ENCODE measurements at places on chromosomes 4 and X. TPM values are rescaled to one million over a fixed set of nuclear protein-coding genes. Genes with fewer than 3 reads are reported as not detected.

GRCh38 chr4:186642530-186642929, 81.1 kb downstream of the FAT1 start:
- ATAC-seq = no peak

Gene GABRA4
- total RNA-seq = not detected

DNA sequence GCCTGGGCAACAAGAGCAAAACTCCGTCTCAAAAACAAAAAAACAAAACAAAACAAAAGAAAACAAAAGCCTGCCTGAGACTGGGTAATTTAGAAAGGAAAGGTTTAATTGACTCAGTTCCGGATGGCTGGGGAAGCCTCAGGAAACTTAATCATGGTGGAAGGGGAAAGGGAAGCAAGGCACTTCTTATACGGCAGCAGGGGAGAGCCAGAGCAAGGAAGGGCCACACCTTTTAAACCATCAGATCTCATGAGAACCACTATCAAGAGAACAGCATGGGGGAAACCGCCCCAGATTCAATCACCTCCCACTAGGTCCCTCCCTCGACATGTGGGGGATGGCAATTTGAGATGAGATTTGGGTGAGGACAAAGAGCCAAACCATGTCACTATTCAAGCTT, 122.2 kb downstream of the UBE2K start:
- ATAC-seq = no peak

DNA sequence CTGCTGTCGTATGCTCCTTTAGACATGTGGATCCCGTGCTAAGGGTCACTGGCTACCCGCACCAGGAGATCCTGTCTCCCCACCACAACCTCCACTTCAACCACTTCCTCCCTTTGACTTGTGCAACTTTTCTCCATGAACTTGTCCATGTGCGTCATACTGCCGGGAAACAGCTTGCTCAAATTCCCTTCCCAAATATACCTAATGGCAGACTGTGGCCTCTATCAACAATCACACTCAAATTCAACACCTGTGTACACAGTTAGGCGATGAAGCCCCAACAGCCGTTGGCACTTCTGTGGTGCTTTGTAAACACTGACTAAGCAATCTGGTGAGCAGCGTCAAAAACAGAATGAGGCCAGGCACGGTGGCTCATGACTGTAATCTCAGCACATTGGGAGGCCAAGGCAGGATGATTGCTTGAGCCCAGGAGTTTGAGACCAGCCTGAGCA, 49.5 kb downstream of the CD99L2 start:
- peak; percentile 62 for ATAC-seq

GRCh38 chr4:159019356-159019755, 83.5 kb upstream of the RAPGEF2 start:
- no peak for ATAC-seq

Gene VSIG4
- 0.24 TPM for total RNA-seq

DNA sequence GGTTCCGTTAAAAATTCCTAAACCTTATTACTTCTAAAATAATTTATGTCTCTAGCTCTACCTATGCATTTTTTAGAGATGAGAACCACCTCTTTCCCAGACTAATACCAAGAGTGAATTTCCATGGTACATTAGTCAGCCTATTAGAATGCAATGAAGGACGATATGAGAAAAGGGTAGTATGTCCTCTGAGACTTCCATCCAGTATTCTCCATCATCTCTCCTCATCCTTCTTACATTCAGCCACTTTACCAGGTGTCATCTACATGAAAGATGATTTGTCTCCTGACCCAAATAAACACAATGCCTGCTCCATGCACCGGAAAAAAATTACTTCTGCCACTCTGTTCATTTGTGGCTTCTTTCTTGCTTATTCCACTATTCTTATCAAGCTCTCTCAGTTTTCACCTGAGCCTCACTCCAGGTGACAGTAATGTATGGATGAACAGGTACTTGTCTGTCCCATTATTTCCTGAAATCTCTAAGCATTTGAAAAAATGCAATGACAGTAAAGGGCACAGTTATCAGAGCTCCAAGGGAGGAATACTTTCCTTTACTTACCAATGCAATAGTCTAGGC, 97.9 kb downstream of the MAB21L2 start:
- ATAC-seq = no peak

DNA sequence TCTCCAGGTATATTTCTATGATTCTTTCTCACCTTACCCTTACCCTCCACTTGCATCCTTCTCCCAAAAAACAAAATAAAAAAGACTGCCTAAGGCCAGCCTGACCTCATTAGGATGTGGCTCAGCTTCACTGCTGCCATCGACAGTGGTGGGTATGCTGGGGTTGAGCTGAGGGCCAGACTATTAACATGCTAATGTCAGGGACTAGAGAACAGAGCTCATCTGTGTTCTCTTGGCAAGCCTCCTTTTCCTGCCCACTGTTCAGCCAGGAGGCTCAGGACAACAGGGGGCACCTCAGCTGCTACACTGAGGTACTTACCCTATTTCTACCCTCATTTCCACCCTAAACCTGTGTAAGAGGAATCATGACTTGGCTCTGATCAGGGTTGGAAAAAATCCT, 59.3 kb downstream of the MSN start:
- no peak for ATAC-seq

Gene GRIPAP1
- total RNA-seq = 88.0 TPM

- no peak for ATAC-seq
Measured at GRCh38 chr4:176507845-176508533, 188.2 kb downstream of the SPCS3 start.

Gene HS6ST2
- total RNA-seq = 0.08 TPM

Gene STK26
- total RNA-seq = 43.4 TPM

DNA sequence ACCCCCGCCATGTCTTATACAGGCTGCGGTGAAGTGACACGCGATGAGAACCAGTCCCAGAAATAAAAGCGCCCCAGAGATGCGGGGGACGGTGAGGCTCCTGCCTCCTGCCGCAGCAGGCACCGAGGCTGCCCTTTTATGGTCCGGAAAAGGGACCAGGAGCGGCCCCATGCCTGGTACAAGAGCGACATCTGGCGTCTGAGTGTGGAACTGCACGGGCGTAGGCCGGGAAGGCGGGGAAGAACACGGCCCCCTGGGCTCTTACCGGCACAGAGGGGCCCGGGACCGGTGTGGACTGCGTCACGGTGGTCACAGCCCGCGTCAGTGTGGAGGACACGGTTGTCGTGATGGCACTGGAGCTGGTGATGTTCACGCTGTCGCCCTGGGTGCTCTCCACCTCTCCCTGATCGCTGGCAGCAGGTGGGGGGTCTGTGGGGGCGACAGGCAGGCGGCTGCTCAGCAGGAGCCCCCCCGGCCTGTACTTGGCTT, 8.9 kb upstream of the RENBP start:
- ATAC-seq = peak; percentile 75

Gene GYG2
- total RNA-seq = not detected

DNA sequence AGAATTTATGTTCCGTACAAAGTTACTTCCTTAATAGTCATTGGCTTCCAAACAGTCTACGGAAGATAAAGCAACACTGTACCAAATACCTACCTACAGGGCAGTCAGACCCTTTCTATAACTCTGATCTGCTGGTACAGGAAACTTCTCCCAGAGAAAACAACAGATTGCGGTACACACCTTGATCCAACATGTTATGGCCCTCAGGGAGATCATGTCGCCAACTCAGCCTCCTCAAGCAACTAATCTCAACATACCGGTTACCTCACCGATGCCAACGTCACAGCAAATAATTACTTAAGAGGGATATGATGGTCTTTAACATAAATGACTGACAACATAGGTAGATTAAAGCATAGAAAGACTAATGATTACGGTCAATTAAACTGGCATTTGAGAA, 70.4 kb downstream of the RFC1 start:
- no peak for ATAC-seq

DNA sequence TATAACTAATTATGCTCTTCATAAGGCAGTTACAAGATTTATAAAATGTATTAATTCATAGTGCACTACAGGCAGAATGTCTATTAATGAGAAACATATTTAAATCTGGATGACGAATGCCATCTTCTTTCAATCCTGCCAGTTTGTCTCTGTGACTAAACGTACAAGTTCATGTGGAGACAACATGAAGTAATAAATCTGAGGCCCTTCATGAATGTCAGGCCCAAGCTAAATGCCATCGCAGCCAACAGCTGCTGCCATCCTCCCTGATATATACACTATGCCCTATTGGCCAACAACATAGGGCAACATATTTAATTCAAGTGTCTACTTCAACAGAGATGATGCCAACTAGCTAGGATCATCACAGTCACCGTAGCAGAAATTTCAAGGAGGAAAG, 43.7 kb downstream of the TSPAN5 start:
- ATAC-seq = no peak

DNA sequence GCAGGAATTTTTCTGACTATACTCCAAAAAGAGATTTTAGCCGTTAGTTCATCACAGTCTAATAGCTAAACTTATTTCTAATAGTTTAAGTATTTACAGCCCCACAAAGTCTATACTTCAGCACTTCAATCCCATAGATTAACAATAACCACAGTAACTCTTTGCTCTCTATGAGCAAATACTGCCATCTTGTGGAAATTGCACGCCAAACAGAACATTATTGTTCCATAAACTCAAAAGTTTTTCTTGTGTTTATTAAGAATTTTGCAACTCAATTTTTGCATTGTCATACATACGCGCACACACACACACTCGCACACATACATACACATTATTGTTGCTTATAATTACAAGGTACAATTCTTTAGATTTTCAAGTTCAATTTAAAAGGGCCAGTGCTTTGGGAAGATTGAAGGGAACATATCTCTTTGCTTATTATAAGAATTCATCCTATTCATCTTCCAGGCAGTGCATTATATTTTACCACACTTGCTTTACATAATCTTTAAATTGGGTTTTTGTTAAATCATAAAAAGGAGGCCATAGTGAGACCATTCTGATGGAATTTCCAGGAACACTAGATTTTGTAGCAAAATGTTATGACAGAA, 63.8 kb upstream of the ATOH1 start:
- ATAC-seq = no peak

Gene DRP2
- total RNA-seq = 0.90 TPM

Gene SERTM2
- not detected for total RNA-seq

GRCh38 chr4:51870441-51871188, 27.7 kb downstream of the DCUN1D4 start:
- ATAC-seq = no peak

GRCh38 chr4:122293374-122294365, 85.1 kb upstream of the ADAD1 start:
- no peak for ATAC-seq

Gene LONRF3
- total RNA-seq = 3.7 TPM

GRCh38 chrX:29590921-29591320, 624.4 kb upstream of the MAGEB2 start:
- no peak for ATAC-seq

GRCh38 chr4:74618659-74619058, 173.7 kb downstream of the AREG start:
- no peak for ATAC-seq

Gene TLR10
- 0.19 TPM for total RNA-seq

- ATAC-seq = no peak
Measured at GRCh38 chr4:118682928-118683327, 2.3 kb upstream of the METTL14 start.

Gene ELOVL6
- 6.1 TPM for total RNA-seq

Gene MFAP3L
- total RNA-seq = 1.1 TPM

Gene GAGE12J
- total RNA-seq = not detected

Gene GAGE1
- not detected for total RNA-seq

DNA sequence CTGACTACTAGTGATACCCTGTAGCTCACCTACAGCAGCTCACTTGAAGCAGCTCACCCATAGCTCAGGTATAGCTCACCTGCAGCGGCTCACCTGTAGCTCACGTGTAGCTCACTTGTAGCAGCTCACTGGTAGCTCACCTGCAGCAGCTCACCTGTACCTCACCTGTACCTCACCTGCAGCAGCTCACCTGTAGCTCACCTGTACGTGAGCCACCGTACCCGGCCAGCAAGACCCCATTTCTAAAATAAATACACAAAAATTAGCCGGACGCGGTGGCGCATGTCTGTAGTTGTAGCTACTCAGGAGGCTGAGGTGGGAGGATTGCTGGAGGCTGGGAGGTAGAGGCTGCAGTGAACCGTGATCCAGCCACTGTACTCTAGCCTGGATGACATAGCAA, 30.6 kb downstream of the SHOX start:
- no peak for ATAC-seq

Gene VCX3A
- not detected for total RNA-seq

DNA sequence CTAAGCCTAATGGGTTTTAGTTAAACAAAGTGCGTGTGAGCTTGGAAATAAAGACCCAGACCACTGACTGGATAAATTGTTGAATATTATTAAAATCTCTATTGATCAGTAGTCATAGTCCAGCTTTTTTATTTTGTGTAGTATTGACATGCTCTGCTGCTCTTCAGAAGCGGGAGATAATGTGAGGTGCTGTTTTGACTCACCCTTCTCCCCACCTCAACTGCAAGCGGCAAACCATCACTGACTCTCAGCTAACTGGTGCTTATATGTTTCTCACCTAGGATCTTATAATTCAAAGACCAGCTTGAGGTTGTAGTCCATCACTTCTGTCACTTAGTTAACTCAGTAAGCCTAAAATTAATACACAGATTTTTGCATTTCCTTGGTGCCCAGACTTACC, 72.2 kb downstream of the COMMD8 start:
- no peak for ATAC-seq

- ATAC-seq = no peak
Measured at GRCh38 chrX:39267176-39267575, 465.9 kb downstream of the MID1IP1 start.

Gene JCHAIN
- total RNA-seq = not detected

GRCh38 chr4:88728146-88728545, 30.5 kb upstream of the NAP1L5 start:
- peak; percentile 24 for ATAC-seq

DNA sequence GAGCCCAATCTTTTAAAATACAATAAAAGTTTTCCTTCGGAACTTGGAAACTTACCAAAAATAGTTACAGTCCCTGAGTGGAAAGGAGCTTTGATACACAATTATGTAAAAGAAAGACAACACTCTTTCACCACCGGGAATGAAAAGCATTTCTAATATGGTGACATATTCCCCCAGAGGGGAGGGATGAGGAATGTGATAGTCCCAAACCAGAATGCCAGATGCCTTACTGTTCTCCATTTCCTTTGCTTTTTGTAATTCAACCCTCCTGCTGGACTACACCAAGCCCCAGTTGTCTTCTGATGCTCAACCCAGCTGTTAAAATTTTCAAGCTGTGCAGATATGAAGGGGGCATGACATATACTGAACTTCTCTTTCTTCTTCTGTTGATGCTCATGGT, 4.1 kb downstream of the PRIMPOL start:
- no peak for ATAC-seq

Measured in activated T-helper 17 cell treated with anti-CD3 and anti-CD28 coated beads, Interleukin-2, amount 50 U/mL, for 72 hours (primary cell).